ENCODE measurements at places on chromosomes 3 and 15. TPM values are rescaled to one million over a fixed set of nuclear protein-coding genes. Genes with fewer than 3 reads are reported as not detected.
A peak's percentile ranks its signal among the peaks of the same experiment; 100 is the strongest.

GRCh38 chr15:79673416-79674123 lies 223.2 kb downstream of the MTHFS start:
- no peak overlapping the region for H3K27ac ChIP-seq
- no peaks in the 10 kb centered on the region for H3K36me3 ChIP-seq
- no peak overlapping the region for H3K4me3 ChIP-seq
- peaks cover 24% of the 10 kb centered on the region for H3K27me3 ChIP-seq
- H3K4me1 ChIP-seq = peaks cover 5% of the 10 kb centered on the region
- peak; percentile 33 for DNase-seq

- H3K27me3 ChIP-seq = no peaks in the 10 kb centered on the region
- H3K27ac ChIP-seq = no peak overlapping the region
- H3K4me3 ChIP-seq = no peak overlapping the region
- DNase-seq = no peak
- H3K4me1 ChIP-seq = no peaks in the 10 kb centered on the region
Measured at GRCh38 chr3:104367000-104367399, 999.7 kb upstream of the ALCAM start.

- H3K4me1 ChIP-seq = no peaks in the 10 kb centered on the region
- H3K4me3 ChIP-seq = no peak overlapping the region
- H3K27ac ChIP-seq = no peak overlapping the region
- peaks cover 3% of the 10 kb centered on the region for H3K27me3 ChIP-seq
Measured at GRCh38 chr15:83871808-83872559, 218.1 kb downstream of the ADAMTSL3 start.

DNA sequence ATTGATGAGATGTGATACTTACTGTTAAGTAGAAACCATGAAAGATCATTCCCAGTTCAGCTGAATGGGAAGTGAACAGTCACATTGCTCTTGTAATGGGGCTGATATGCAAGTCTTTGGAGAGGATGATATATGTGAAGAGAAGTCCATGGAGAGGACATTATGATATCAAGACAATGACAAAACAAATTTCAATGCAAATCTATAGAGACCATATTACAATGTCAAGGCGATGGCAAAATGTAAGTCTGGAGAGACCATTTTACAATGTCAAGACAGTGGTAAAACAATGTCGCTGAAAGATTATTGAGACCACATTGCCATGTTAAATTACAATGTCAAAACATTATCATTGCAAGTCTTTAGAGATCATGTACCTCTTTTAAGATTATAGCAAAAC lies 277.1 kb upstream of the MEIS2 start:
- no peak overlapping the region for H3K27ac ChIP-seq
- no peaks in the 10 kb centered on the region for H3K4me1 ChIP-seq
- DNase-seq = no peak
- H3K27me3 ChIP-seq = no peaks in the 10 kb centered on the region

DNA sequence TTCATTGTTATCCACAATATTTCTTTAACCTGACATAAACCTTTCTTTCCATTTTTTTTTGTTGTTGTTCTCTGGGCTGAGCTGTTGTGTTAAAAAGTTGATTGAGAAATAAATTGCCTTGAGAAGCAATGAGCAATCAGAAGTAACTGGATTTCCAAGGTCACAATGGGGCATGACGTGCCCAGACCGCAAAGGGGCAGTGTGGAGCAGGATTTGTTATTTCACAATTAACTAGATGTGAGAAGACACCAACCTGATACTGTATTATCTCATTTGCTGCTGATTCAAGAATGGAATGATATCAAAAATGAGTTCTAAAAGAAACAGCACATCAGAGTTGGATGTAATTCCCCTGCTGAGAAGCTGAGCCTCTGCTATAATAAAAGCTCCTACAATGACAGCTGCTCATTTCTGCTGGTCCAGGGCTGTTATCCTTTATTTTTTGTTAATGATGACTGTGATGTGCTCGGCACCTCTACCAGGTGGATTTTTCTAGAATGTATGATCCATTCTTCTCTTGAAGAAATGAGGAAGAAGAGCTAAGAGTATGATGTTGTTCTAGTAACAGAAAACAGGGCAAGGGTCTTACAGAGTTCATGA lies 28.1 kb downstream of the CPNE4 start:
- H3K4me1 ChIP-seq = no peaks in the 10 kb centered on the region
- H3K27me3 ChIP-seq = peaks cover 3% of the 10 kb centered on the region
- DNase-seq = peak; percentile 32
- H3K27ac ChIP-seq = no peak overlapping the region

- H3K27ac ChIP-seq = no peak overlapping the region
- DNase-seq = peak; percentile 9
- no peak overlapping the region for H3K4me3 ChIP-seq
- no peaks in the 10 kb centered on the region for H3K36me3 ChIP-seq
- peaks cover 28% of the 10 kb centered on the region for H3K4me1 ChIP-seq
- H3K27me3 ChIP-seq = peaks cover 31% of the 10 kb centered on the region
Measured at GRCh38 chr3:130849091-130849552, 44.8 kb upstream of the ATP2C1 start.

GRCh38 chr3:101938262-101938847 lies 89.0 kb downstream of the NFKBIZ start:
- peaks cover 11% of the 10 kb centered on the region for H3K27me3 ChIP-seq
- peaks cover 38% of the 10 kb centered on the region for H3K4me1 ChIP-seq
- H3K36me3 ChIP-seq = no peaks in the 10 kb centered on the region
- no peak overlapping the region for H3K4me3 ChIP-seq

DNA sequence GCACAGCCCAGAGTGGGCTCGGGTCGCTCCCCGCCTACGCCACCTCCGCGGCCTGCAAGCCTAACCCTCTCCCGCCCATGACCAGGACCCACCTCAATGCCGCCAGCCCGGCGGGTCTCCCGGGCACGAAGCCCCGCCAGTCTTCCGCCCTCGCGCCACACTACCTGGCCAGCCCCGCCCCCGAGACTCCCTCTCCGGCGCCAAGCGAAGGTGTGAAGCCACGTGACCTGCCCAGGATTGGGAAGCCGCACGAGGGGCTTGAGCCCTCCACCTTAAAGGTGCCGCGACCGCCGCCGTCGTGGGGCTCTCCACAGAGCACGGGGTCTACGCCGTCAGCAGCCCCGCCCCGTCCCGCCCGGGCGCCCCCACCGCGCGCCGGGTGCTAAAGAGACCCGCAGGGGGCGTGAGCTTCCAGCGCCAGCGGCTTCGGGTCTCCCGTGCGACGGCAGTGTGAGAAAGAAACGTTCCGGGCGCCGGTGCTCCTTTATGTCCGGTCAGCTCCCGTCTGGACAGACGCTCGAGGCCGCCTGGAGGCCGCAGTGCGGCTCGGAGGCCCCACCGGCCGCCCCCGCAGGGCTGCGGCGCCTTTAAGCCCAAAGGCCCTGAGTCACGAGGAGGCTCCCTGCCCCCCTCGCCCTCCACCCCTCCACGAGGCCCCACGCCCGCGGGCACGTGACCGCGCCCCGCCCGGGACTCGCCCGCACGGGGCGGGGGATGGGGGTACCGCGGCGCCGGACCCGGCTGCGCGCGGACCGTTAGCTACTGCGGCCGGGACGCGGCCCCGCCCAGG lies at the start of gene CPEB1:
TSS of gene CPEB1 (minus strand) at position 319 of the 790 bp plus-strand sequence. CDS start 18,904 bp downstream, outside the sequence.
- no peak within 1 kb of the TSS for H3K27ac ChIP-seq
- DNase-seq = peak; percentile 48
- H3K36me3 ChIP-seq = no peaks in the 10 kb centered on the region
- H3K27me3 ChIP-seq = peaks cover 41% of the 10 kb centered on the region
- no peak within 1 kb of the TSS for H3K4me3 ChIP-seq
- peaks cover 9% of the 10 kb centered on the region for H3K4me1 ChIP-seq

DNA sequence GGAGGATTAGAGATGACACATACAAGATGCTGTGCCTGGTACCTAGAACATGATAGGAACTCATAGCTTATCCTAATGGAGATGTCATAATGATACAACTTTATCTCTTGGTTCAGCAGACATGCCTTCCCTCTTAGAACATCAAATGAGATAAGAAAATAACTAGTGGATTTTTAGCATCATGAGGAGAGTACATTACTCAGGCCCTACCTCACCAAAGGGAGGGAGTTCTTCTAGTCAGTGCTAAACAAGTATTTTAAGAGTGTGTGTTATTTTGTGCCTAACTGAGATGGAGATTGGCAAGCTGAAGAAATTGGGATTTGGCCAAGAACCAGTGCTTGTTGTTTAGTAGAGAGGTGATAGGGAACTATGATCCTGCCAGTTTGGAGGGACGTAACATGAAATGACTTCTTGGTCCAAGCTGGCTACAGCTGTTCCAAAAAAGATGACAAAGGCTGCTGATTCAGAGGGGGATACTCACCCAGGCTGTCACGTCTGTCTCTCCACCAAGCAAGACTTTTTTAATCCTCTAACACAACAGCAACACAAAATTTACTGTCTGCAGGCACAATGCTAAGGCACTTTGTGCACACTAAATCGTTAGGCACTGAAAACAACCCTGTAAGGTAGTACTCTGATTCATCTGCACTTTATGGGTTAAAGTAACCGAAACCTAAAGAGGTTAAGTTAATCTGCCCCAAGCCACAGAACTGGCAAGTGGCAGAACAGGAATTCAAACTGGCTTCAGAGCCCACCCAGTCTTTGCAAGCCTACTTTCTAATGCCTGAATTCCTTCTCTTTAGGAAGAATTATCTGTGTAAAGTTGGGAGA lies 126.5 kb downstream of the CMSS1 start:
- peaks cover 2% of the 10 kb centered on the region for H3K4me1 ChIP-seq
- H3K27me3 ChIP-seq = no peaks in the 10 kb centered on the region
- H3K4me3 ChIP-seq = no peak overlapping the region
- H3K27ac ChIP-seq = no peak overlapping the region
- DNase-seq = no peak
- H3K36me3 ChIP-seq = no peaks in the 10 kb centered on the region

- no peak overlapping the region for H3K27ac ChIP-seq
- no peaks in the 10 kb centered on the region for H3K27me3 ChIP-seq
- no peak overlapping the region for H3K4me3 ChIP-seq
- DNase-seq = no peak
- H3K4me1 ChIP-seq = no peaks in the 10 kb centered on the region
Measured at GRCh38 chr3:79809106-79809505, 41.3 kb upstream of the ROBO1 start.

- H3K4me1 ChIP-seq = no peaks in the 10 kb centered on the region
- H3K27ac ChIP-seq = no peak overlapping the region
- H3K27me3 ChIP-seq = peaks cover 19% of the 10 kb centered on the region
- DNase-seq = no peak
- H3K36me3 ChIP-seq = no peaks in the 10 kb centered on the region
Measured at GRCh38 chr15:91192285-91192684, 92.2 kb downstream of the SV2B start.

GRCh38 chr3:34109846-34110245 lies 311.4 kb downstream of the PDCD6IP start:
- H3K4me3 ChIP-seq = no peak overlapping the region
- H3K27ac ChIP-seq = no peak overlapping the region

GRCh38 chr3:186283096-186283495 lies 78.9 kb downstream of the DGKG start:
- H3K27ac ChIP-seq = no peak overlapping the region
- H3K27me3 ChIP-seq = peaks cover 5% of the 10 kb centered on the region
- no peak overlapping the region for H3K4me3 ChIP-seq
- no peak for DNase-seq
- no peaks in the 10 kb centered on the region for H3K36me3 ChIP-seq

DNA sequence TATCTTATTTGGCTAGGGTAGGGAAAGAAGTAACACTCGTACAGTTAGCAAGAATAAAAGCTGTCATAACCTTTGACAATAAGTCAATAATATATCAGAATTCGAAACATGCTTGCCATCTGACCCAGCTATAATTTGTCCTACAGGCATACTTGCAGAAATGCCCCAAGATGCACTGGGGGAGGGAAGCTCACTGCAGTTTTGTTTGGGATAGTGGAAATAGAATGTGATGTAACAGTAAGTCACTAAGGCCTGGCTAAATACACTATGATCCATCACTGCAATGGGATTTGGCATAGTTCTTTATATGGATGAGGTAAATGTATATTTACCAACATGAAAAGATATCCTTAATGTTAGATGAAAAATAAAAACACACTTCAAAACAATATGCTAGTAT lies 25.5 kb upstream of the TMOD3 start:
- H3K27me3 ChIP-seq = no peaks in the 10 kb centered on the region
- H3K36me3 ChIP-seq = peaks cover 14% of the 10 kb centered on the region
- H3K27ac ChIP-seq = no peak overlapping the region
- no peak overlapping the region for H3K4me3 ChIP-seq
- DNase-seq = no peak
- no peaks in the 10 kb centered on the region for H3K4me1 ChIP-seq

GRCh38 chr3:160210799-160211221 lies 14.4 kb upstream of the C3orf80 start:
- no peak for DNase-seq
- H3K27me3 ChIP-seq = peaks cover 12% of the 10 kb centered on the region
- no peak overlapping the region for H3K27ac ChIP-seq
- H3K4me1 ChIP-seq = no peaks in the 10 kb centered on the region
- H3K36me3 ChIP-seq = no peaks in the 10 kb centered on the region

GRCh38 chr3:33717616-33717865 lies 513 bp downstream of the CLASP2 start:
- no peaks in the 10 kb centered on the region for H3K36me3 ChIP-seq
- H3K4me1 ChIP-seq = peaks cover 9% of the 10 kb centered on the region
- H3K27me3 ChIP-seq = no peaks in the 10 kb centered on the region
- peak; percentile 68 for DNase-seq
- peak overlapping the region; percentile 85 for H3K4me3 ChIP-seq
- peak overlapping the region; percentile 67 for H3K27ac ChIP-seq

- H3K27ac ChIP-seq = no peak overlapping the region
- no peak overlapping the region for H3K4me3 ChIP-seq
- no peaks in the 10 kb centered on the region for H3K4me1 ChIP-seq
- no peaks in the 10 kb centered on the region for H3K27me3 ChIP-seq
Measured at GRCh38 chr15:70387081-70387480, 289.4 kb upstream of the TLE3 start.

DNA sequence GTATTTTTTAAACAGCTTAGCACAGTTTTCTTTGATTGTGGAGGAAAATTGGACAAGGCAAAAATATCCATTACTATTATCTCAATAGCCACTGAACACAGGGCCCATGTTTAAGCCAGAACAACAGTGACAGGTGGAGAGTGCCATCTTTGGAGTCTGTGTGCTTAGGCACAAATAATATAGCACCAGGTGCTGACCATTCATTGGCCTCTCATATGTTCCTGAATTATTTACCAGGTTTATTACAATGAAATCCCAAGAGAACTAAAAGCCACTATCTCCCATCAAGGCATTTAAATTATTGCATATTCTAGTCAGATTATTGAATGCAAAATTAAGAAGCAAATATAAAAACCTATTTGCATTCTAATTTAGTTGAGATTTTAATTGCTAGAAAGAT lies 39.6 kb downstream of the GPR156 start:
- H3K36me3 ChIP-seq = no peaks in the 10 kb centered on the region
- no peak overlapping the region for H3K27ac ChIP-seq
- peaks cover 14% of the 10 kb centered on the region for H3K27me3 ChIP-seq
- no peaks in the 10 kb centered on the region for H3K4me1 ChIP-seq
- no peak overlapping the region for H3K4me3 ChIP-seq
- DNase-seq = no peak

- no peak overlapping the region for H3K4me3 ChIP-seq
- H3K36me3 ChIP-seq = peaks cover 42% of the 10 kb centered on the region
- H3K27ac ChIP-seq = no peak overlapping the region
- peaks cover 3% of the 10 kb centered on the region for H3K4me1 ChIP-seq
Measured at GRCh38 chr15:77044228-77045042, 26.5 kb downstream of the TSPAN3 start.

The DNAH1 gene
- 13.5 TPM for total RNA-seq

The FAM219B gene
- 70.1 TPM for total RNA-seq

The CNTN6 gene
- not detected for total RNA-seq

The MYZAP gene
- 0.55 TPM for total RNA-seq

The MYL3 gene
- not detected for total RNA-seq

The P2RY13 gene
- not detected for total RNA-seq

The CADM2 gene
- total RNA-seq = not detected

The GUCA1C gene
- not detected for total RNA-seq

The C2CD4A gene
- total RNA-seq = 2.3 TPM

The GPR149 gene
- not detected for total RNA-seq
